ENCODE measurements at places on chromosomes 5 and 9. TPM values are rescaled to one million over a fixed set of nuclear protein-coding genes. Genes with fewer than 3 reads are reported as not detected.
A peak's percentile ranks its signal among the peaks of the same experiment; 100 is the strongest.

DNA sequence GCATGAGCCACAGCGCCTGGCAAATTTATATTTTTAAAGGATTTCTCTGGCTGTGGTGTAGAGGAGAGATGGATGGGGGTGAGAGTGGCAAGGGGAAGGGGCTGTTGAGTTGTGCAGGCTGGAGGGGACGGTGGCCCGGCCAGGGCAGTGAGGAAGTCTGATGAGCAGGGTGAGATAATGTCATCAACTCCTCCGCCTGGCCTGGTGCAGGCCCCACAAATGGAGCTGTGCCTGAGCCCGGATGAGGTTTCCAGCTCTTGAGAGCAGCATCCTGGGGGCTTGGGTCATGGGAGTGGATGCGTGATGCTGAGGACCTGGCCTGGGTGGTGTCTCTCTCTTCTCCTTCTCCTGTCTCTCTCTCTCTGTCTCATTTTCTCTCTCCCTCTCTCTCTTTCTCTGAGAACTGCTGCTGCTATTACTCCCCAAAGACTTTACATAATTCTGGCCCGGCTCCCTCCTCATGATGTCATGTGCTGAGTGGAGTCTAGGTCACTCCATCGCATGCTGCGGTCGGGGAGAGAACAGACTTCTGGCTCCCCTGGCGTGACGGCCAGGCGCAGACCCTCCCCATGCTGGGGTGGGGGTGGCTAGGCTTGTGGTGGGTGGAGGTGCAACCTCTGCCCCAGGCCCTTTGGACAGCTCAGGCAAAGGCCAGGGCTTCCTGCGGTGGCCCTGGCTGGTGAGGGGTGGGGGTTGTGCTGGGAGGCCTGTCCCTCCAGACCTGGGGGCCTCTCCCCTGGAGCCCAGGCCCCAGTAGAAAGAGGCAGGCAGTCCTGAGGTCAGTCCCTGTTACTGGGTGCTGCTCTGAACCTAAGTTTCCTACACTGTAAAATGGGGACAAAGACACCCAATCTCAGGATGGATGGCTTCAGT, 26.4 kb downstream of the FGF18 start:
- DNase-seq: no peak

- no peak for DNase-seq
Measured at GRCh38 chr9:120344230-120344629, 235.7 kb downstream of the CDK5RAP2 start.

DNA sequence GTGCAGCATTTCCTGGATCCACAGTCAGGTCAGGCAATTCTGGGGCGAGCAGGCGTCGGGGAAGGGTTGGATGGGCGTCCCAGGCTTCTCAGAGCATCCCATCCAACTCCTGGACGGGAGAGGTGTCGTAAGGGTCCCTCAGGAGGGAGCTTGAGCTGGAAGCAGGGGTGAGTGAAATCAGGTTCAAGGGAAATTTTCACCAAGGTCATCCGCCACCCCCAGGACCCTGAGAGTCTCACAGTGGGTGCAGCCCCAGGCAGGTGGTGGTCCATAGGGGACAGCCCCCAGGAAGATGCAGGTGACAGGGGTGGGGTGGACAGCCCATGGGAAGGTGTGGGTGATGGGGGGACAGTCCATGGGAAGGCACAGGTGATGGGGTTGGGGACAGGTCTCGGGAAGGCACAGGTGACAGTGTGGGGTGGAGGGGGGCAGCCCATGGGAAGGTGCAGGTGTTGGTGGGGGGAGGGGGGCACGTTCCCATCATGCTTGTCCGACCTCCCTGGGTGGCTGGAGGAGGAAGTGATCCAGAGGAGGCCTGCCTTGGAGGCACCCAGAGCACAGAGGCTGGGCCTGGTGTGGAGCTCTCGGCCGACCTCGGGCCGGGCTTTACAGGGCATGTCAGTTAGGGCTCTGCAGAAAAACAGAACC, 48.9 kb downstream of the AHRR start:
- no peak for DNase-seq

DNA sequence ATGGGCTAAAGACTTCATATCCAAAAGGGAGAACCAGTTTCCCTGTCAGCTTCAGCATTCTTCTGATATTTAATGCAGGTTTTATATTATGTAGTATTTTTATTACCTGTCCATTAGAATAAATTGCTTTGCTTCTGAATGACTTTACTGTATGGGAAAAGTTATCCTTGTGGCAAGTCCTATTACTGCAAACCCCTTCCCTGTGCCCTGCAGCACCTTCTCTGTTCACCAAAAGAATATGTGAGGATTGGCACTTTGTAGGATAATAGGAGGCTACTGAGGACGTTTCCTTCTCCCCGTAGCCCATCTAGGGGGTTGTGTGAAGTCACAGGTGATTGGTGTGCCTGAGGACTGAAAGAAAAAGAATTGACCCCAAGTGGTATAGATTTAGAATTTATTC, 296.1 kb downstream of the KDM4C start:
- no peak for DNase-seq

DNA sequence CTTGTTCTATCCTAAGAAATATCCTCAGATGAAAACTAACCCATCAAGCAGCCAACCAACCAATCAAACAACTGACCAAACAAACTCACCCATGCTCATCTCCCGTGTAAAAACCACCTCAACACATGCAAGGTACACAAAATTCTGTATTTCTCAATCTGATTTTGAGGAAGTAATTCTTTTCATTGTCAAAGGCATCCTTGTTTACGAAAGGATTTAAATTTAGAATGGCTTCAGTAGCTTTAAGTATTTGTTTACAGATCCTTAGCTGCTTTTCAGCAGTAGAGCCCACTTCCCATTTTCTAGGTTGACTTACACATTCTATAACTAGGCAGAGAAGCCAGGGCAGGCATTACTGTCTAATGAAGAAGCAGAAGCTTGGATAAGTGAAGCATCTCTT, 78.6 kb downstream of the NTRK2 start:
- DNase-seq: no peak

DNA sequence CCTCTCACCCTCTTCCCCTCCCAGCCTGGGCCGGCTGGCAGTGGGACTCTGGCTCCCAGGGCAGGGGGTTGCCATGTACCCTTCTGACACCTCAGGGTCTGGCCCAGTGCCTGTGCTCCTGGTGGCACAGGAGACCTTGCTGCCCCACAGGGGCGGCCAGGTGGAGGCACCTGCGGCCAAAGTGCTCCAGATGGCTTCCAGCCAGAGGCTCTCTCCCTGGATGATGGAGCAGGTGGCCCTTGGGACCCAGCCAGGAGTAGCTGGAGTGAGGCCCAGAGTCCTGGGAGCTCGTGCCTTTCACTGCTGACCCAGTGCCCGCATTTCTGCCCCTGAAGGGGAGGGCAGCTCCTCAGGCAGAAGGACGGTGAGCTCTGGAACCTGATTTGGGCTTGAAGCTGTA, 87.3 kb downstream of the NTNG2 start:
- DNase-seq: no peak

- DNase-seq: no peak
Measured at GRCh38 chr5:95631991-95632675, 12.2 kb downstream of the GPR150 start.

GRCh38 chr5:124229352-124229751, 517.1 kb downstream of the ZNF608 start:
- no peak for DNase-seq

DNA sequence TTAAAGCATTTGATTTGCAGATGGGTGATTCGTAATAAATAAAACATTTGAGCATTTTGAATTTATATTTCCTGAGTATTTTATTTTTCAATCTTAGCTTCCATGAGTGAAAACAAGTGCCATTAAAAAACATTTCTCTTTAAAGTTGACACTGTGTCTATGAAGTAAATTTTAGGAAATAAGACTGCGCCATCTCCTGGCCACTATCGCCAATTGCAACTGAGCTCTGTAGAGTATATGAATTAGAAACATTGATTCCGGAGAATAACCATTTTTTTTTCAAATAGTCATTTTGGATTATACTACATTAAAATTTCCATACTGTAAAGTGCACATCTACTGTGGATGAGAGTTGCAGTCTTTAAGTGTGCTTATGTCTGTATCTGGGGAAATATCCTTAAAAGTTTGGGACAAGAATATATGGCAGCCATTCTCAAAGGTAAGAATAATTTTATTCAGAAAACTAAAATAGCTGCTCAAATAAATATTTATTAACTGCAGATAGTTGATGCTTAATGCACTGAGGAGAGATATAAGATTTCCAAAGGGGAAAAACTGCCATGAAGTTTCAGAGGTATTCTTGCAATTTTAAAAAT, 5.9 kb downstream of the DMRTA1 start:
- DNase-seq: no peak

DNA sequence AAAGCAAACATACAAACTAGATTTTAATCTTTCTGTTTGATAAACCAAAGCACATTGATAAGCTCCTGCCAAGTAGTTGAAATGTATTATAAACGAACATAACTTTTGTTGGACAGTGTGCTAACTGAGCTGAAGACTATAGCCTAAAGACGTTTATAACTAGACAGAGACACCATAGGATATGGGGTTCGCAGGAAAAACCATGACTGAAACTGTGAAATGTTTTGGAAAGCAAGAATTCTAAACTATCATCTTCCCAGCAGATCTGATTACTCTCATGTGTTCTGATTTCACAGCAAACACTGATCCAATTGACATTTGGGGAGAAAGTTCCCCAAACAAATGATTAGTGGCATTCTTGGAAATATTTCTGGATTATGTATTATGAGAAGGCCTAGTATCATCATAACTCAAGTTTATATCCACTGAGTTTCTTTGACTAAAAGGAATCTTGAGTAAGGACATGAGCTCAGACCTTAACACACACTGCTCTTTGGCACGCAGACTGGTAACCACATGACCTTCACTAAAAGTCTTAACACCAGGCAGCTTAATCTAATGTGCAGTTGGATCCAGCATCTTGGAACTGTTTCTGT, 375.2 kb downstream of the ZNF608 start:
- no peak for DNase-seq

- DNase-seq: no peak
Measured at GRCh38 chr5:58056546-58056945, 403.3 kb downstream of the PLK2 start.

GRCh38 chr5:67623078-67623477, 426.5 kb upstream of the CD180 start:
- DNase-seq: no peak

GRCh38 chr5:79070350-79070667, 742 bp downstream of the BHMT2 start:
- no peak for DNase-seq

DNA sequence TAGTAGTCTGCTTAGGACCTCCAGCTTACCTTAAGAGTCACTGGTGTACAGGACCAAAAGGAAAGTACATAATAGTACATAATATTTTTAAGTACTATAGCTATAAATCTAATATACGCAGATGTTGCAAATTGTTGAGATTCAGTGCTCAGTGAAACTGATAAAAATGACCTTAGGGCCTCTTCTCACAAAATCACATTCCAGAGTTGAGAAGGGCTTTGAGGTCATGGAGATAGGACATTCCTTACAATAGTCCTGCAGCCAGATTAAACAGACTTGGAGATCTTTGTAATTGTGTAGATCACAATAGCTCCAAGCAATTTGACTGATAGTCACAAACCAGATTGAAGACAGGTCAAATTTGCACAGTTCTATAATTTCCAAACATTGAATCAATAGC, 37.7 kb upstream of the PCSK1 start:
- no peak for DNase-seq

DNA sequence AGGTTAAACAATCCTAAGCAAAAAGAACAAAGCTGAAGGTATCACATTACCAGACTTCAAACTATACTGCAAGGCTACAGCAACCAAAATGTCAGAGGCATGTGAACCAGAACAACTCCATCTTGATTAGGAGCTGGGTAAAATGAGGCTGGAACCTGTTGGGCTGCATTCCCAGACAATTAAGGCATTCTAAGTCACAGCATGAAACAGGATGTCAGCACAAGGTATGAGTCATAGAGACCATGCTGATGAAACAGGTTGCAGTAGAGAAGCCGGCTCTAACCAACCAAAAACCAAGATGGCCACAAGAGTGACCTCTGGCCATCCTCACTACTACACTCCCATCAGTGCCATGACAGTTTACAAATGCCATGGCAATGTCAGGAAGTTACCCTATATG, 252.0 kb downstream of the RASEF start:
- no peak for DNase-seq

DNA sequence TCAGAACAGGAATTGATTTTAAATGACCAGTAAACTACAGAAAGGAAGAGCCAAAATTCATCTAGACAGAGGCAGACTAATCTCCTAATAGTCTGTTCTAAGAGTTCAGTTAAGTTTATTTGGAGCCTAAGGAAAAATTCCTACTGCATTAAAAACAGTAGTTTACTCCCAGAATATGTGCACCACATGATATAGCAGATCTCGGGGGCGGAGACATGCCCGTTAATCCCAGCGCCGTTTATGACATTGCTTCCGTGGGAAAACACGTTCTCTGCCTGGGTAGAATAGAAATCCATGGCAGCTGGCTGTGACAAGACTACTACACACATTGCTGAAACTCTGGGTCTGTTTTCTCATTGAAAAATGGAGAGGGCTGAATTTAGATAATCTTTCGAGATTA, 11.4 kb downstream of the HABP4 start:
- DNase-seq: no peak

- DNase-seq: no peak
Measured at GRCh38 chr9:130668659-130669058, 4.3 kb downstream of the PRDM12 start.

GRCh38 chr5:97000391-97000790, 64.5 kb downstream of the LNPEP start:
- DNase-seq: no peak

DNA sequence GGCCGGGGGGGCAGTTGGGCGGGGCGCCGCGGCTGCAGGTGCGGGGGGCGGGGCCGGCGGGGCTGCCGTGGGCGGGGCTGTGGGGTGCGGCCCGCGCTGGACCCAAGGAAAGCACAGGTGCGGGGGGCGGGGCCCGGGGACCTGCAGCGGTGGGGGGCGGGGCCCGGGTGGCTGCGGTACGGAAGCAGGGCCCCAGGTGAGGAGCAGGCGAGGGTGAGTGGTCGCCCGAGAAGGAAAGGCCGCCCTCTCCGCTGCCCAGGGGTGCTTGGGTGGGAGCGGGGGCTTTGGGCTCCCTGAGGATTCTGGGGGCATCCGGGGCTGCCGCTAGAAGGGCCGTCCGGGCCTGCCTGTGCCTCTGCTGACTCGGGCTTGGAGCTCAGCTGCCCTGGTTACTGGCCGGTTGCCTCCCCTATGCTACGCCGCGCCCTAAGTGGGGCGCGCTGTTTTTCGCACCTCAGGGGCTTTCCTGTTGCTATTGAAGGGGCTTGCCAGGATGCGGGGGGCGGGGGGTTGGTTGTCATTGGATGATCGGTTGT, 767 bp downstream of the RALGPS1 start:
- DNase-seq: peak; percentile 81

DNA sequence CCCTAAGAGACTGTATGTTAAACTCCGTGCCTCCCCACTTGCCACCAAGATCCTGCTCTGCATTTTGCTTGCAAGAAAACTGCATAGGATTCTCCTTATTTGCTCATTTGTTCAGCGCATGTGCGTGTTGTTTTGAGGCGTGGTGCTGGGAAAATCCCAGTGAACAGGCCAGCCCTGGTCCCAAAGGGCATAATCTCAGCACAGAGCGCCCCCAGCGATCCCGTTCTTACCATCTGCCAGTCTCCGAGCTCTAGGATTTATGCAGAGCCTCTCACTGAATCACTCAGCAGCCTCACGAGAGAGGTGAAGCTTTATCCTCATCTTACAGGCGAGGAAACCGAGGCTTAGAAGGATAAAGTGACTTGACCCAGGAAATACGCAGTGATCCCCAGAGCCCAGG, 11.5 kb downstream of the PRRX2 start:
- DNase-seq: peak; percentile 41

Gene GRXCR2
- not detected for polyA plus RNA-seq

Gene FAM120AOS
- 39.3 TPM for polyA plus RNA-seq

Gene ITK
- polyA plus RNA-seq: not detected

Gene PALM2AKAP2
- polyA plus RNA-seq: not detected

Gene GPR150
- not detected for polyA plus RNA-seq

Gene CDH18
- 0.44 TPM for polyA plus RNA-seq

Gene MEIKIN
- polyA plus RNA-seq: not detected

Data from K562 (cell line).